ENCODE measurements at places on chromosomes 11 and 22.
A peak's percentile ranks its signal among the peaks of the same experiment; 100 is the strongest.

DNA sequence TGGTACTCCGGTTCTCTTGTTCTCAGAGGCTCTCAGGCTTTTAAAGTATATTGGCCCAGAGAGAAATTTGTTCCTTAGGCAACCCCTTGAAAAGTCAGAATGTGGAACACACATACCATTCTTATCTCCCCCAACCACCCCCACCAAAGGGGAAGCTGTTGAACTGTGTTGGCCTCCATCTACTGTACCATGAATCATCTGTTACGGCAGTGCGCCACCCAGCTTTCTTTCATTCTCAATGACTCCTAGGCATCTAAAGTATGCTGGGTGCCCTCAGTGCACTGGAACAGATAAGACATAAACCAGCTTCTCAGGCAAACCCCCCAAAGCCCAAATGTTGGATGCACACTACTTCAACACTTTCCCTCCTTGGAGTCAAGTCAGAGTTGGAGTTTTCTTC is 696.2 kb upstream of the TENM4 start:
- no peak for DNase-seq

GRCh38 chr11:66124564-66124963 is 54.5 kb downstream of the PACS1 start:
- no peak for DNase-seq

DNA sequence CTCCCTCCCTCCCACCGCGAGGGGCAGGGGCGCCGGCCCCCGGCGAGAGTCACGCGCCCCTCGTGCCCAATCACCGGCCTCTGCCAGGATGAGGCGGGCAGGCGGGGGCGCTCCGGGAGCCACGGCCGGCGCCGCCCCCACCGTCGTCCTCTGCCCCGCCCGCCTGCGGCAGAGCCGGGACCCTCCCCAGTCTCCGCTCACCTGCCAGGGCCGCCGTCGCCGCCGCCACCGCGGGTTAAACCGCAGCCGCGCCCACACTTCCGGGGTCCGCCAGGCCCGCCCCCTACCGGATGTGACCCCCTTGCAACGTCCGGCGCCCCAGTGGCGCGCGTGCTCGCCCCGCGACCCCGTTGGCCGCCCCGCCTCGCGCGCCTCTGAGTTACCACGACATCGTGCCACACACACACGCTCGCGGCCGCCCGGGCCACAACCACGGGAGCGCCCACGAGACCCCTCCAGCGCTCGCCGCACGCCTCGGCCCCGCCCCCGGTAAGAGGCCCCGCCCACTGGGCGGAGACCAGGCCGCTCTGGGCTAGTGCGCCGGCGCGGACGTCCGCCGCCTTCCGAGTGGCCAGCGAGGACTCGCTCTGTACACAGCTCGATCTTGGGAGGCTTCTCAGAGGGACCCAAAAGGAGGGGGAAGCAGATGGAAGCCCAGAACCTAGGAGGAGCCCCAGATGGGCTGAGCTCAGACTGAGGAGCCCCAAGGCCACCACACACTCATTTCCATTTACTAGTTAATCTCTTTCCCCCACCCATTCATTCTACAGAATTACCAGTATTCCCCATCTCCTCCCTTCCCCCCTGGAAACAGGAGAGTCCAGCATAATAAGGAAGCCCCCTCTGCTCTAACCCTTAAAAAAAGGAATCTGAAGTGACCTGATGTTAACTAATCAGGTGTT is at the start of gene VPS37C:
Gene VPS37C, minus strand, starts transcription at position 237 of the 902 bp plus-strand sequence. CDS start 22,597 bp downstream, outside the sequence.
- DNase-seq = peak; percentile 62

- DNase-seq = no peak
These were observed 508.8 kb downstream of the MN1 start for GRCh38 chr22:27292542-27293299.

GRCh38 chr11:107203656-107204055 is 185.4 kb upstream of the GUCY1A2 start:
- DNase-seq = no peak

DNA sequence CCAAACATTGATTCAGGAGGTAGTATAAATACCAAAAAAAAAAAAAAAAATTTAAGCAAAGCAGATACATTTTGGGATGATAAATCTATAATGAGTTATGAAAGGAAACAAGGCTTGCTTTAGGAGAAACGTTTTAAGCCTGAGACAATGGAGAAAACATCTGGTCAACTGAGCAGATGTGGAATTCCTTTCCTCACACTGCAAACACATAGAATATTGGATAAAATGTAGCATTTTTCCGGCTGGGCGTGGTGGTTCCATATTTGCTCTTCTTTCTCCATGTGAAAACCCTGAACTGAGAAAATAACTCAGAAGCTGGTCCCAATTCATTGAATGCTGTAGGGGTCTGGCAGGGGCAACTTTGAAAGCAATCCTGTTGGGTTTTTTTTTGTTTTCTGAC is 33.9 kb downstream of the ENDOD1 start:
- DNase-seq = no peak

- DNase-seq = no peak
These were observed 33.5 kb downstream of the LIF start for GRCh38 chr22:30212996-30213441.

- DNase-seq = no peak
These were observed 6.3 kb upstream of the CASTOR1 start for GRCh38 chr22:30295576-30295975.

GRCh38 chr11:48008951-48009270 is 28.6 kb downstream of the PTPRJ start:
- no peak for DNase-seq

DNA sequence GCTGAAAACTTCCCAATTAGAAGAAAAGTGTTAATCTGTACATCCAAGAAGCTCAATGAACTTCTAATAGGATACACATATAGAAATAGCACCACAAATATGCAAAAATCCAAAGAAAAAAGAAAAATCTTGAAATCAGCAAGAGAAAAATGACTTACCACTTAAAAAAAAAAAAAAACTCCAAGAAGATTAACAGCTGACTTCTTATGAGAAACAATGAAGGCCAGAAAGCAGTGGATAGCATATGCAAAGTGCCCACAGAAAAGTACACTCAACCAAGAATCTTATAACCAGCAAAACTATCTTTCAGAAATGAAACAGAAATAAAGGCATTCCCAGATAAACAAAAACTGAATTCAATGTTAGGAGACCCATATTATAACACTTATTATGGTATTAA is 29.9 kb upstream of the OR5B12 start:
- DNase-seq = no peak

- DNase-seq = no peak
These were observed 843.7 kb upstream of the CHORDC1 start for GRCh38 chr11:91066456-91067047.

- no peak for DNase-seq
These were observed 42.5 kb upstream of the SPATA19 start for GRCh38 chr11:133887692-133888332.

GRCh38 chr11:96187822-96188221 is 155.2 kb downstream of the MAML2 start:
- DNase-seq = no peak

DNA sequence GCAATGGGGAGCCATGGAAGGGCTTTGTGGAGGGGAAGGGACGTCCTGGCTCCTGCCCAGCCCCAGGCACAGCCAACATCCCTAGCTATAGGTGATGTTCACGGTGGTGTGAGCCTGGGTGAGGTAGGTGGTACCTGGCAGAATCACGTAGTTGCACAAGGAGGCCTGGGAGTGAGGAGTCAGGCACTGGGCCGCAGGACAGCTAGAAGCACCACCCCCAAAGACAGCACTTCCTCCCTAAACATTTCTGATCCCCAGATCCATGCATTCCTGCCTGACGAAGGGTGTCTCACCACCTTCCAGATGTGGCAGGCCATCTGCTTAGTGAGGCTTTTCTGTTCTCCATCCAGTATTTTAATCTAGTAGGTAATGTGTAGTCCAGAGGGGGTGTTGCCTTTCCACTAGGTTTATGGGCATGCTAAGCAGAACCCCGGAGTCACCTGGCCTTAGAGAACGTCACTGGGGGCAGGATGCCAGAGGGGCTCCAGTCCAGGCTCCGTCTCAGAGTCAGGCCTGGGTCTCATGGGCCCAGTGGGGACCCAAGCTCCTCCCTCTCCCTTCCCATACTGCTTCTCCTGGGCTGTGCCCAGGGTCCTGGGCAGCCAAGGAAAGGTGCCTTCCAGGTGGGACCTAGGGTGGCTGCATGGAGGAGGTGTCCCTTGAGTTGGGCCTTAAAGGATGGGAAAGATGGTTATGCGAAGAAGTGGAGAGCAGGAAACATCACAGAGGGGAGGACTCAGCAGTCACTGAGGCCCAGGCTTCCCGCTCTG is 56.2 kb downstream of the OTOG start:
- no peak for DNase-seq

GRCh38 chr11:44351898-44352498 is 42.1 kb upstream of the ALX4 start:
- no peak for DNase-seq

GRCh38 chr11:35049859-35050531 is 89.0 kb upstream of the CD44 start:
- no peak for DNase-seq

GRCh38 chr11:110069158-110069737 is 23.9 kb upstream of the ZC3H12C start:
- DNase-seq = peak; percentile 79

DNA sequence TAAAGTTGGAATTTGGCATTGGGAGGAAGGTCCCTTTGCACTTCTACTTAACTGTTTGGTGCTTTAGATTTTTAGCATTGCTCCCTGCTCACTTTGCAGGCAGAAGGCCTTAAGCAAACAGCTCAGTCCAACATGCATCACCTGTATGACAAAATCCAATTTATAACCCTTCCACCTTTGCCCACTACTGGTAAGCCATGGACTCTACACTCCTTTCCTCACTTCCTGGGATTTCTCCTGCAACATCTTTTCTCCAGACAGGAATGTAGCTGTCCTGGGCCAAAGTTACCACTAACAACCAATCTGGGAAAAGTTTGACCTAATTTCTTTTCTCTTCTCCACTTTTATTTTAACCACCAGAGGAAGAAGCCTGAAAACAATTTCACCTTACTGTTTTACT is 1.8 kb upstream of the OR2D2 start:
- DNase-seq = no peak

GRCh38 chr11:110185599-110185998 is 92.4 kb downstream of the ZC3H12C start:
- no peak for DNase-seq

All from AML-193 (cell line).